ENCODE measurements at places on chromosomes 4 and X. TPM values are rescaled to one million over a fixed set of nuclear protein-coding genes. Genes with fewer than 3 reads are reported as not detected.
A peak's percentile ranks its signal among the peaks of the same experiment; 100 is the strongest.

Gene ABCG2
- 0.75 TPM for total RNA-seq

Gene TMEM47
- not detected for total RNA-seq

Gene RNF150
- not detected for total RNA-seq

Gene HS3ST1
- total RNA-seq, result not detected

Gene CLIC2
- 0.40 TPM for total RNA-seq

Gene CENPVL2
- not detected for total RNA-seq

Gene PITX2
- not detected for total RNA-seq

Gene FRMPD4
- total RNA-seq, result not detected

Gene IL2RG
- 289 TPM for total RNA-seq

GRCh38 chrX:153063315-153063714, 7.0 kb downstream of the PNMA3 start:
- no peak overlapping the region for H3K27ac ChIP-seq
- H3K4me1 ChIP-seq, result no peaks in the 10 kb centered on the region
- H3K27me3 ChIP-seq, result no peaks in the 10 kb centered on the region
- H3K36me3 ChIP-seq, result no peaks in the 10 kb centered on the region
- H3K4me3 ChIP-seq, result no peak overlapping the region

DNA sequence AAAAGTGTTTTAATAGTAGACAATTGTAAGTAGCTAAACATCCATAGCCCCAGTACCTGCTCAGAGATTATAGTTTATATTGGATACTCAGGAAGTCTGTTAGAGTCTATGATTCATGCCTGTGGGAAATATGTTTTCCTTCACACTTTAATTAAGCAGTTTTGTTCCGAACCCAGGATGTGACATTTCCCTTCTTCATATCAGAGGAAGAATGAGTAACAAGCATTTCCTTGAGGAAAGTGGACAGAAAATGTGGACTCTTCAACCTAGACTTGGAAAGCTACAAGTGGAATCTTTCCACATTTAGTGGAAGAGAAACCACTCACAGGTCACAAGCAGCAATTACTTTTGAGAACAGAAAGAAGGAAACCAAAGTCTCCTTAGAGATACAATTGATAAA, 419.4 kb downstream of the C4orf33 start:
- DNase-seq, result no peak
- no peaks in the 10 kb centered on the region for H3K36me3 ChIP-seq
- no peak overlapping the region for H3K4me3 ChIP-seq
- H3K4me1 ChIP-seq, result no peaks in the 10 kb centered on the region

GRCh38 chrX:9555354-9555753, 90.5 kb downstream of the TBL1X start:
- no peak overlapping the region for H3K4me3 ChIP-seq
- H3K36me3 ChIP-seq, result no peaks in the 10 kb centered on the region
- DNase-seq, result no peak
- no peaks in the 10 kb centered on the region for H3K27me3 ChIP-seq
- H3K4me1 ChIP-seq, result peaks cover 5% of the 10 kb centered on the region
- no peak overlapping the region for H3K27ac ChIP-seq

GRCh38 chr4:53716471-53717063, 125.3 kb upstream of the LNX1 start:
- no peak for DNase-seq
- no peak overlapping the region for H3K4me3 ChIP-seq
- H3K27ac ChIP-seq, result no peak overlapping the region

DNA sequence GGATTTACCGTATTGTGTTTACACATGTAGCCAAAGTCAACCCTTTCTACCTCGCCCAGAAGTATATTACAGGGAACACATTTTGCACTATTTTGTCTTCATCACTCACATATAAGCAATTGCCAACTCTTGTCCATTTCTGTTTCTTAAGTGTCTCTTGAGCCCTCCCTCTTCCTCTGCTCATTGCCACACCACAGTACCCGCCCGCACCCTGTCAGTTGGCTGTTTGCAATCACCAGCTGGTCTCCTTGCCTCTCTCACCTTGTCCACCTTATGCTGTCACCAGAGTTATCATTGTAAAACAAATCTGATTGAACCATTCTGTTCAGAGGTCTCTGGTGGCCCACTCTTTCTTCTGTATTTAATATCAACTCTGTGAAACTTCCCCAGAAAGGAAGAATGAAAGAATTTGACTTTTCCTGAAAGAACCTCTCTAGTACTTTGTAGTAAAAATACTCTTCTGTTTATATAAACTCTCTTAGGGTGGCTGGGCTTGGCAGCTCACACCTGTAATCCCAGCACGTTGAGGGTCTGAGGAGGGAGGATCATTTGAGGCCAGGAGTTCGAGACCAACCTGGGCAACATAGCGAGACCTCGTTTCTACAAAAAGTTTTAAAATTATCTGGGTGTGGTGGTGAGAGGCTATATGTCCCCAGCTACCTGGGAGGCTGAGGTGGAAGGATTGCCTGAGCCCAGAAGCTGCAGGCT, 50.2 kb downstream of the ING2 start:
- H3K4me3 ChIP-seq, result no peak overlapping the region
- no peak overlapping the region for H3K27ac ChIP-seq
- H3K36me3 ChIP-seq, result no peaks in the 10 kb centered on the region
- no peaks in the 10 kb centered on the region for H3K4me1 ChIP-seq

- no peaks in the 10 kb centered on the region for H3K36me3 ChIP-seq
- DNase-seq, result no peak
- H3K4me3 ChIP-seq, result no peak overlapping the region
- no peak overlapping the region for H3K27ac ChIP-seq
- peaks cover 3% of the 10 kb centered on the region for H3K27me3 ChIP-seq
These were observed 397.9 kb downstream of the PPP3CA start for GRCh38 chr4:100949350-100949935.

DNA sequence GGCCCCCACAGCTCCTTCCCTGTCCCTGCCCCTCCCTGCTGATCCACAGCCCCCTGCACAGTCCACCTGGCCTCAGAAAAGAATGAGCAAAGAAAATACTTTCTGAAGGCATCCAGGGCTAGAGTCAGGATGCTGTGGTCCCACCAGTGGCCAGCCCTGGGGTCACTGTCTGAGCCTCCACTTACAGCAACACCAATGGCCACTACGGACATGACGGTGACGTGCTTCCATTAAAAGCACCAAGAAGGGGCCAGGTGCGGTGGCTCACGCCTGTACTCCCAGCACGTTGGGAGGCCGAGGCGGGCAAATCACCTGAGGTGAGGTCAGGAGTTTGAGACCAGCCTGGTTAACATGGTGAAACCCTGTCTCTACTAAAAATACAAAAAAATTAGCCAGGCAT, 4.0 kb downstream of the JAKMIP1 start:
- H3K4me1 ChIP-seq, result peaks cover 30% of the 10 kb centered on the region
- H3K27ac ChIP-seq, result no peak overlapping the region
- no peak for DNase-seq

DNA sequence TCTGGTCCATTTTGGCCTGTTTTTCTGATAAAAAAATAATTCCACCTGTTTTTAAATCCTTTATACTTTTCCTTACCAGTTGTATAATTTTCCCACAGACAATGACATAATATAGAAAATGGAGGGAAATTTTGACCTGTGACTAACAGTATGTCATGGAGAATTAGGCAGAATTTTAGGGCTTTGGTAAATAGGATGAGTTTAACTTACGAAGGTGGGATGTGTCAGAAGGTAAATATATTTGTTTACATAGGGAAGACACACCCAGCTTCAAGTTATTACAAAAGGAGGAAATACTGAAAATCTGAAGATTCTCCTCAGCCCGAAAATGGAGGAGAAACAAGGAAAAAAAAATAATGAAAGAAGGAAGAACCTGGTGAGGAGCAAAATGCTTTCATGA, 64.6 kb upstream of the PPP3CA start:
- H3K4me3 ChIP-seq, result no peak overlapping the region
- H3K27ac ChIP-seq, result no peak overlapping the region
- peaks cover 24% of the 10 kb centered on the region for H3K27me3 ChIP-seq
- peaks cover 2% of the 10 kb centered on the region for H3K36me3 ChIP-seq

- no peaks in the 10 kb centered on the region for H3K36me3 ChIP-seq
- no peak for DNase-seq
- H3K4me1 ChIP-seq, result peaks cover 6% of the 10 kb centered on the region
- no peaks in the 10 kb centered on the region for H3K27me3 ChIP-seq
- H3K4me3 ChIP-seq, result no peak overlapping the region
These were observed 8.2 kb downstream of the DIAPH2 start for GRCh38 chrX:96692890-96693289.

DNA sequence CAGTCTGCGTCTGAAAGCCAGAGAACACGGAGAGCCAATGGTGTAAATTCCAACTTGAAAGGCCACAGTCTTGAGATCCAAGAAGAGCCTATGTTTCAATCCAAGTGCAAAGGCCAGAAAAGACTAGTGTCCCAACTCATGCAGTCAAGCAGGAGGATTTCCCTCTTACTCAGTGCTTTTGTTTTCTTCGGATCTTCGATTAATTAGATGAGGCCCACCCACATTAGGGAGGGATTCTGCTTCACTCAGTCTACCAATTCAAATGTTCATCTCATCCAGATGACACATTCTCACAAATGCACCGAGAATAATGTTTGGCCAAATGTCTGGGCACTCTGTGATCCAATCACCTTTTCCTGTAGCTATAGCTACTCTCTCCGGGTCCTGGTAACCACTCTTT, 91.5 kb upstream of the S100G start:
- H3K36me3 ChIP-seq, result no peaks in the 10 kb centered on the region
- peaks cover 6% of the 10 kb centered on the region for H3K4me1 ChIP-seq
- no peak overlapping the region for H3K27ac ChIP-seq
- H3K27me3 ChIP-seq, result no peaks in the 10 kb centered on the region
- DNase-seq, result no peak
- H3K4me3 ChIP-seq, result no peak overlapping the region

DNA sequence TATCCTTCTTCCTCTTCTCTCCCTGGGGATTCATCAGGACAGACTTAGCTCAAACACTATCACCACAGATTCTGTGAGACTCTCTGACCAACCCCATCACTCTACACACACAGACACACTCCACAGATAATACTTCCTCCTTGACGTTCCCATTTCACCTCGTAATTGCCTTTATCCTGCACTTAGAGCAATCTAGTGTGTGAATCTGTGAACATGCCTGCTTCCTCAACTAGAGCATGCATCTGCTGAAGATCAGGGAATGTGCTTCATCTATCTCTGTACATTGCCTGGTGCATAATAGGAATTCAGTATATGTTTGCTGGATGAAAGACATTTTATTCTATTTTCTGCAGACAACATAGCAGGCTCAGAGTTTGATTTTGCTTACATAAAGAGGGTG, 25.1 kb upstream of the HS6ST2 start:
- no peak overlapping the region for H3K27ac ChIP-seq
- H3K4me3 ChIP-seq, result no peak overlapping the region
- no peak for DNase-seq
- no peaks in the 10 kb centered on the region for H3K36me3 ChIP-seq
- H3K27me3 ChIP-seq, result no peaks in the 10 kb centered on the region

DNA sequence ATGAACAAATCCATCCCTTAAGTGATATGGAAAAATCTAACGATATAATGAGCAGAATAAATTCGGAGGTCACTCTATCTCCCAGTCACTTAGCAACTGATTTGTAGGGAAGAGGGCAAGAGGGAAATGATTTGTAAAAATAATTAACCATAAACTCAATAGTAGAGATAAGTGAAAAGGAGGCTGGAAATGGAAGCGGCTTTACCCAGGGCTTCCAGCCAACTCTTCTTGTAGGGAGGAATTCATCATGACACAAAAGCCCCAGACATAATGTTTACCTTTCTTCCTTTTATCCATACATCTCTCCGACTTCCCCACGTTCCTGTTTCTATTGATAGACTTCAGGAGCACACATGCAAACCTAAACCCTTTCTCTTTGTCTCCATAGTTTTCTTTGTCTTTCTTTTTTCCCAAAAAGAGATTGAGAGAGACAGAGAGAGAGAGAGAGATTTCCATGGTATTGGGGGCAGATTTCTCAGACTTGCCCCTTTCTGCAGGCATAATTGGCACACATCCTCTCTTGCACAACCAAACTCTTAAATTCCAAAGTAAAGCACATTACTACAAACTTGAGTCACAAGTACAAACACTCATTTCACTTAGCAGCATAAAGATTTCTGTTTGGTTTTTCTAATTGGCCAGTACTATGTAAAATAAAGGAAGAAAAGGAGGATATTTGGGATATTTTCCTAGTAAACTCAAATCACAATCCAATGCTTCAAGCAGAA, 140.9 kb downstream of the MAPK10 start:
- no peaks in the 10 kb centered on the region for H3K4me1 ChIP-seq
- H3K36me3 ChIP-seq, result no peaks in the 10 kb centered on the region
- no peaks in the 10 kb centered on the region for H3K27me3 ChIP-seq
- no peak overlapping the region for H3K4me3 ChIP-seq
- no peak for DNase-seq

GRCh38 chr4:7777871-7778509, 161.7 kb downstream of the AFAP1 start:
- DNase-seq, result no peak
- H3K27me3 ChIP-seq, result no peaks in the 10 kb centered on the region
- no peak overlapping the region for H3K4me3 ChIP-seq
- H3K4me1 ChIP-seq, result peaks cover 56% of the 10 kb centered on the region
- H3K27ac ChIP-seq, result peak overlapping the region; percentile 25

DNA sequence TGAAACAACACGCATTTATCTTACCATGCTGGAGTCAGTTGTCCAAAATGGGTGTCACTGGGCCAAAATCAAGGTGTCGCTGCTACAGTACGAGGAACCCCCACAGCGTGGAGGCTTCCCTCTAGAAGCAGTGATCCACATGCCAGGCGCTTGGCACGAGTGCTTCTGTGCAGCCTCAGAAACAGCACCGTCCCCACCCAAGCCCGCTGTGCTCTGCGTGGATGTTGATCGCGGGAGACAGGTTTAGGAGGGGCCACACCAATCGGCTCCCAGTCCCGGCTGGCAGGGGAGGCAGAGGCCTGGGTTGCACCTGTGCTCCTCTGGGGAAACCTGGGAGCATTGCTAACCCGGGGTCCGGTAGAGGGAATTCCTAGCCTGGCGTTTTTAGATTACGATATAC, 165.5 kb upstream of the PSAPL1 start:
- H3K27me3 ChIP-seq, result peaks cover 9% of the 10 kb centered on the region
- no peaks in the 10 kb centered on the region for H3K36me3 ChIP-seq
- no peak overlapping the region for H3K4me3 ChIP-seq
- no peaks in the 10 kb centered on the region for H3K4me1 ChIP-seq
- no peak overlapping the region for H3K27ac ChIP-seq
- DNase-seq, result no peak

DNA sequence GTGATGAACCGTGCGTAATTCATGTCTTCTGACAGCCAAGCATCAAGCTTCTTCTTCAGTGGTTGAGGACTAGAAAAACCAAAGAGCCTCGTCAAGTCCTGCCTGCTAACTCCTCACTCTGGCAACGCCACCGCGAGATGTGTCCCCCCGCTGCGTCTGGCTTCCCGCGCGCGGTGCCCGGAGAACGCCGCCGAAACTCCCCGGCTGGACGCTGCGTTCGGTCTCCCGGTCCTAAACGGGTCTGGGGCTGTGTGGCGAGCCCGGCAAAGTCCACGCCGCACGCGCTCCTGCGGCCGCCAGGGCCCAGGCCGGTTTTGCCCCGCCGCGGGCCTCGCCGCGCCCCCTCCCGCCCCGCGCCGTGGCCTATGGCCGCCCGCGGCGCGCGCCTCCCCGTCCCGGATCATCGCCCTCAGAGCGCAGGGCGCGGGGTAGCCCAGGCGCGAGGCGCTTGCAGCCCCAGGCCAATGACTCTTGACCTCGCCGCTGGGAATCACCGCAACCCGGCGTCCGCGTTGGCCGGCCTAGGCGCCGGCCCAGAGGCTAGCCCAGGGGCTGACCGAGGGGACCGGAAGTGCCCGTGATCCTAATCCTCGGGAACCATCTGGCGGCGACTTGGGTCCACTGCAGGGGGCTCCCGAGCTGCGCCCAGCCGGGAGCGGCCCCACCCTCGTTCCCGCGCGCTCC, at the start of gene AADAT:
Gene AADAT (minus strand): TSS at position 289 of the 684 bp plus-strand sequence. CDS start 266 bp downstream, at position 23.
- H3K27ac ChIP-seq, result no peak within 1 kb of the TSS
- H3K27me3 ChIP-seq, result peaks cover 37% of the 10 kb centered on the region
- H3K4me1 ChIP-seq, result peaks cover 9% of the 10 kb centered on the region
- H3K36me3 ChIP-seq, result no peaks in the 10 kb centered on the region
- peak within 1 kb of the TSS; percentile 35 for H3K4me3 ChIP-seq

All from activated CD4-positive, alpha-beta memory T cell treated with anti-CD3 and anti-CD28 coated beads for 36 hours (primary cell).